ENCODE measurements at places on chromosomes 5 and 9. TPM values are rescaled to one million over a fixed set of nuclear protein-coding genes. Genes with fewer than 3 reads are reported as not detected.
A peak's percentile ranks its signal among the peaks of the same experiment; 100 is the strongest.

DNA sequence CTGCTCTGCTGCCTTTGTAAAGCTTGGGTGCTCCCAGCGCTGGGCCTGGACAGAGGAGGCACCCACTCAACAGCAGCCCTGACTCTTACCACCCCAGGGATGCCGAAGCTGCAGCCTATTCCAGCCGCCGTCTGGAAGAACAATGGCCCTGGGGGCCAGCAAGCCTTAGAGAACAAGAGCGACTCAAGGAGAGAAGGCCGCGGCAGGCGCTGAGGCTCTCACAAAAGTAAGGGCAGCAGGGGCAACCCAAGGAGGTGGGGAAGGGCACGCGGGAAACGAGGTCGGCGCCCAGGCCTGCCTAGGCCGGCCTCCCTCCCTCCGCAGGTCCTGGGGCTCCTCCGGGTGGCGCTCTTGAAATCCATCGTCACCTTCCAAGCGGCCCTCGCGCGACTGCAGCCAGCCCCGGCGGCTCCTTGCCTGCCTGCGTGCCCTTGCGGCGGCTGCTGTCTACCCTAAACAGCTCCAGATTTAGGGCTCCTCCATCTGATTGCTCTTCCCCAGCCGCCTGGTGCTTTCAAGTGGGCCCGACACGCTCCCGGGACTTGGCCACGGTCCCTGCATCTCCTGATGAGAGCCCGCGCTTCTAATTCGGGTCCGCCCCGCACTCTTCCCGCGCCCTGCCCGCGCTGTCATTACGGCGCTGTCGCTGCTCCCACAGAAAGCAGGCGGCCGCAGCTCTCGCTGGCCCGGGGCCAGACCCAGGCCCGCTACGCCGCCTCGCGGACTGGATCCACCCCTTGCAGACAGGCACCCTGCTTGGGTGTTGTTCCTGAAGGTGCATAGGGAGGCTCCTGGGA is 213.3 kb downstream of the SEMA6A start:
- peak; percentile 40 for DNase-seq

Gene AJM1
- total RNA-seq, result 1.4 TPM

DNA sequence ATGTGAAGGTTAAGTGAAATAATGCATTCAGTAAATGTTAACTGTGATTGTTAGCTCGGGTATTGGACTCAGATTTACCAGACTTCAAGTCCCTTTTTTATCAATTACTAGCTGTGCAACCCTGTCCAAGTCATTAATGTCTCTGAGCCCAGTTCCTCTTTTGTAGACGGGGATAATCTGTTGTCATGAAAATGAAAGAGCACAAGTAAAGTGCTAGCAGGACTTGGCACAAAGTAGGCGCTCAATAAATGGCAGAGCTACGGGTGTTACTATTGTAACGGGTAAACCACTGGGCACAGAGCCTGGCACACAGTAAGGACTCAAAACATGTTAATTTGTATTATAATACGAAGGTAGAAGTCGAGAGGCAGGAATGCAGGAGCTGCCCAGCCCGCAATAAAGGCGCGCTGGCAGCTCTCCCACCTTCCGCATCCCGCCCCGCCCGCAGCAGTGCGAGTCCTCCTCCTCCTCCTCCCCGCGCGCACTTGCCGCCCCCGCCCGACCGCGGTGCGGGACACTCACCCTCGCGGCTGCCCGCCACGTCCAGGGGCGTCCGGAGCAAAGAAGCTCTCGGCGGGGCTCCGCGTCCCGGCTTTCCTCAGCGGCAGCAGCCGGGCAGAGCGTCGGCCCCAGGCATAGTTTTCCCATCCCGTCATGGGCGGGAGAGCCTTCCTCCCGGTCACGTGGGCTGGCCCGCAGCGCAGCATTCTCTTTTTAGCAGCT is at the start of gene C1QTNF2:
Gene C1QTNF2, minus strand, starts transcription at position 637 of the 723 bp plus-strand sequence. CDS start 15,615 bp downstream, outside the sequence.
- DNase-seq, result peak; percentile 90

DNA sequence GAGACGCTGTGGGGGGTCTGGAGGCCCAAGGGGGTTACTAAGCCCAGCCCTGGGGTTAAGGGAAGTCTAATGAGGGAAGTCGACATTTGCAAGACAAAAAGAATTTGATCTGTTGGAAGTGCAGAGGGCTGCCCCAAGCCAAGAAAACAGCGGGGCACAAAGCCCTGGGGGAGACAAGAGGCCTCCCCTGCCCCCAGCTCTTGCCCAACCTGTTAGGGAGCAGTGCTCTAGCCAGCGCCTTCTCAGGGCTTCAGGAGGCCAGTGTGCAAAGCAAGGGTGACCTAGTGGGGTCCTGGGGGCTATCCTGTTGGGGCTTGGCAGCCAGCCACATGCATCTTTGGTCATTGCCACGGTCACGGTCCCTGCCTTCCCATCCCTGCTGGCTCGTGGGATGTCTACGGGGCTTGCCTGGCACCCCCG is 25.2 kb downstream of the GFI1B start:
- no peak for DNase-seq

DNA sequence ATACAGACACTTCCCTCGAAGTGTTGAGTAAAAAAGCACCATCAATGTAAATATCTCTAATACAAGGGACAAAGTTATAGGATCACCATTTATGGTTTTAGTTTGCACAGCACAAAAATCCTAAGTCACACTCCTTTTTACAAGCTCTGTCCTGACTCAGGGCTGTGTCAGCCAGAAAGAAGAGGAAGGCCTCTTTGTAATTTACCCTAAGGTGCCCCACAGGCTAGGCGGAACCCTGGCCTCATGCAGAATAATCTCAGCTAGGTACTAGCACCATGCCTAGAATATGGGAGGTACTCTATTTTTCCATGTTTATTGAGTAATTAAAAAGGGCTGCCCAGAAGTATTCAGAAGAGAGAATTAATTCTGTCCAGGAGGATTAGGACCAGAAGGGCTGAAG is 36.9 kb downstream of the HAVCR1 start:
- no peak for DNase-seq

Gene EQTN
- total RNA-seq, result not detected

DNA sequence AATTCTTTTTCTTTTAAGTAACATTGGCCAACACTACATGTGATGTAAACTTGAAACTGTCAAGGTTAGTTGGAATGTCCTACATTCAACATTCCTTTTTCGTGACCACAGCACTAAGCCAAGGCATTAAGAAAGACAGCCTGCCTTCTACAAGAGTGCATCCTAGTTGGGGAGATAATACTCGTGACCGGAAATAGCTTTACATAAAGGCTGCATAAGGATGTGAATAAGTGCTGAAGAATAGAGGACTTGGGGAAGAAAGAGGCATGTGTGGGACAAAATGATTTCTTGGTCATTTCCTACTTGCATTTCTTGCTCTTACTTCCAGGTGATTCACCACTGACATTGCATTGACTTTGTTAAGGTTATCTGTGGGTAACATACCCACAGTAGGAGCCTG is 282.0 kb downstream of the DMRT2 start:
- DNase-seq, result no peak

DNA sequence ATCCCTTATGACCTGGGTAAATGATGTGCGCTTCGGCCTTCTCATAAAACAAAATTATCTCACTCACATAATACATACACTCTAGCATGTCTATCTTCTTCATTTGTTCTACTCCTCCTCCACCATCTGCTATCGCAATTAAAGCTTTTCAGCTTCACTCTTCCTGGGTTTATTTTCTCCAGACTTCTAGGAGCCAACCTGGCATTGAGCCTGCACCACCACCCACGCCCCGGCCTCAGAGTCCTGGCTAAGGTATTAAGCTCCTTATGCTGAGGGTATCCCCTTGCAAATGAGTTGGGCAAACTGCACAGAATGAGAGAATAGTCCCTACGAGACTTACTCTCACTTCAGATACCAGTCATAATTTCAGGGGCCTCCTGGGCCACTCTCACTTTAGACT is 236.1 kb upstream of the CDH12 start:
- no peak for DNase-seq

Gene TUSC1
- total RNA-seq, result 13.9 TPM

Gene STING1
- total RNA-seq, result 75.0 TPM

DNA sequence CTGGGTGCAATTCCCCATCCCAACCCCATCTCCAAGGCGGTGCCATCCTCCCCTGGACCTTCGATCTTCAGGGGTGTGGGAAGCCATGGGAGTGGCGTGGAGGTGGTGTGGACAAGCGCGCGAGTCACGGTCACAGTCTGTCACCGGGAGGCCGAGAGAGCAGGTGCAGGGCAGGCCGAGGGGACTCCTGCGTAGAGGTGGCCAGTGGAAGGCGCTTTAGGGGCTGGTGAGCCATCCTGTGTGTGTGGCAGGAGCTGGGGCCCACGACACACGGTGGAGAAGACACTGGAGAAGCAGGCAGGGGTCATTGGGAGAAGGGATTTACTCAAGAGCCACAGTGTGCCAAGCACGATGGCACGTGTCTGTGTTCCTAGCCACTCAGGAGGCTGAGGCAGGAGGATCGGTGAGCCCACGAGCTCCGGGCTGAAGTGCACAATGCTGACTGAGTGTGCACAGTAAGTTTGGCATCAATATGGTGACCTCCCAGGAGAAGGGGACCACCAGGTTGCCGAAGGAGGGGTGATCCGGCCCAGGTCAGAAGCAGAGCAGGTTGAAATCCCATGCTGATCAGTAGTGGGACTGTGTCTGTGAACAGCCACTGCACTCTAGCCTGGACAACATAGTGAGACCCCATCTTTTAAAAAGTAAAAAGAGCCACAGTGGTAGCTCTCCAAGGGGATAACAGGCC is 145.1 kb upstream of the PHYKPL start:
- DNase-seq, result no peak

GRCh38 chr5:28737222-28737621 is 1698.8 kb upstream of the CDH9 start:
- DNase-seq, result no peak

- no peak for DNase-seq
These were observed 10.0 kb upstream of the AGPAT2 start for GRCh38 chr9:136697146-136697820.

- DNase-seq, result no peak
These were observed 127.5 kb downstream of the SH3GL2 start for GRCh38 chr9:17706347-17706746.

Gene GPR150
- not detected for total RNA-seq

DNA sequence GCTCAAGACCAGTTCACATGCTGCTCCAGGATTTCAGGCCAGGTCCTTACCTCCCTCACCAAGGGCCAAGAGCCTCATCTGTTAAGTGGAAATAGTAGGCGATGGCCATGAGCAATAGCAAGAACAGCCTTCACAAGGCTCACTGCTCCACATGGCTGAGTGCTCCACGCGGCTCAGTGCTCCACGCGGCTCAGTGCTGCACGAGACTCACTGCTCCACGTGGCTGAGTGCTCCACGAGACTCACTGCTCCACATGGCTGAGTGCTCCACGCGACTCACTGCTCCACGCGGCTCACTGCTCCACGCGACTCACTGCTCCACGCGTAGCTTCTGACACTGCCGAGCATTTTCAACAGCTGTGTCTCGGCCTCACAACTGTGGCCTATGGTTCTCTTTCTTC is 36.4 kb upstream of the ADAMTS2 start:
- DNase-seq, result no peak

DNA sequence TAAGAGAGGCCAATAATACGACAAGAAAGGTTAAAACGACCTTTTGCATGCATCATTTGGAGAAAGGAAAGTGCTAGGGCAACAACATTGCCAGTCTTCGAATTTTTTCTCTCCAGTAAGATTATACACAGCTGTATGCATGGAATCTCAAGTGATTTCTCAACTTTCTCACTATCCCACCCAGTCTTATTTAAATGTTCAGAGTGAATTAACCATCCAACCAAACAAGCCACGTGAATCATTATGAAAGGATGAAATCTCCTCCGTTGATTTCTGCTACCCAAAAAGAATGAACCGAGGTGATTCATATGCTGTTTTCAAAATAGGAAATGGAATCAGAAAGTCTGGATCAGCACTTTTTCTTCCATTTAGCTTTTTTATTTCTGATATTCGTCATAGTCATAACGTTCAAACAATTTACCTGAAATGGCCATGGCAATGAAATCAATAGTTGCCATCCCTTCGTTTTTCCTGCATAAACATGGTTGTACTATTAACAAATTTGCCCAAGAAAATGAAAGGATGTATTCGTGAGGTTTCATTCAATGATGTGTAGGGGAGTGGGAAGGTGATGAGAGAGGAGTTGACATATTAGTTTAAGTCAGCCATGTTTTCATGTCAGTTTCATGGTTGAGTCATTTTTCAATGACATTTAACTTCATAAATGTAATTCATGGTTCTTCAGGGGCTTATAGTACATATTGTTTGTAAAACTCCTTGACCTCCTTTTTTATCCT is 170.9 kb upstream of the WWC1 start:
- DNase-seq, result peak; percentile 50

DNA sequence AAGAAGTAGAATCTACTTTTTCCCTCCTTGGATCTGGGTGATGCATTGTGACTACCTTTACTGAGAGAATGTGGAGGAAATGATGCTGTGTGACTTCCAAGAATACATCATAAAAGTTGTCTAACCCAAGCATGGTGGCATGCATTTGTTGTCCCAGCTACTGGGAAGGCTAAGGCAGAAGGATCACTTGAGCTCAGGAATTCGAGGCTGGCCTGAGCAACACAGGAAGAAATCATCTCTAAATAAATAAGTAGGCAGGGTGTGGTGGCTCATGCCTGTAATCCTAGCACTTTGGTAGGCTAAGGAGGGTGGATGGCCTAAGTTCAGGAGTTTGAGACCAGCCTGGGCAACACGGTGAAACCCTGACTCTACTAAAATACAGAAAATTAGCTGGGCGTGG is 143.2 kb upstream of the VLDLR start:
- DNase-seq, result no peak

DNA sequence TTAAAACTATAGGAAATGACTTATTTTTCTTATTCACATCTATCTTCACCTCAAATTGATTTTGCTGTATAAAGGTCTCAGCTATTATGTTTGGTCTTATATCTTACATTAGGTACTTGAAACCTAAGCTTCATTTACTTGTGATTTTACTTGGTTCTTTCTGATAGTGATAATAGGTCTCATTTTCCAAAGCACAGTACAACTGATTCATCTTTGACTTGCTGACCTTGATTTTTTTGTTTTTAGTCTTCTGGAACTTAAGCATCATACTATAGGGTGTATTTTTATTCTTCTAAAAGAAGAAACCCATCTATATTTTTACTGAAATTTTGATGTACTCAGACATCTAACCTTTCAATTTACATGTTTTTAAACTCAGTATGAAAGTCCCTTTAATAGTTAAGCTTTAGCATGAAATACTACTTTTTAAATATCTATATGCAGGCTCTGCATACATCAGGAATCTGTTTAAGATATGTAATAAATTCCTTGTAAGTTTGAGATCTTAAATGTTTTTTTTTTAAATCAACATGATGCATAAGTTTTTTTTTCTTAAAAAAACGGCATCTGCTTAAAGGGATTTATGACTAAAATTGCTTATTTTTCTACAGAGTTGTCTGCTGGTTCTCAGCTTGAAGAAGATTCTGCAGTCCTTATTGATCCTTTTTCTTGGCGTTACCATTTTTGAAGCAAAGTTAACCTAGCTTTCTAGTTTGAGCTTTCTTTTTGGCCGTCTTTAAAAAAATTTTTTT is 13.3 kb downstream of the MATR3 start:
- DNase-seq, result no peak

Gene COX7C
- 145 TPM for total RNA-seq

All from GM23248 (cell line).